ENCODE measurements at places on chromosomes 4 and X. TPM values are rescaled to one million over a fixed set of nuclear protein-coding genes. Genes with fewer than 3 reads are reported as not detected.

GRCh38 chr4:36006226-36006625 is 238.1 kb downstream of the ARAP2 start:
- no peak for DNase-seq

DNA sequence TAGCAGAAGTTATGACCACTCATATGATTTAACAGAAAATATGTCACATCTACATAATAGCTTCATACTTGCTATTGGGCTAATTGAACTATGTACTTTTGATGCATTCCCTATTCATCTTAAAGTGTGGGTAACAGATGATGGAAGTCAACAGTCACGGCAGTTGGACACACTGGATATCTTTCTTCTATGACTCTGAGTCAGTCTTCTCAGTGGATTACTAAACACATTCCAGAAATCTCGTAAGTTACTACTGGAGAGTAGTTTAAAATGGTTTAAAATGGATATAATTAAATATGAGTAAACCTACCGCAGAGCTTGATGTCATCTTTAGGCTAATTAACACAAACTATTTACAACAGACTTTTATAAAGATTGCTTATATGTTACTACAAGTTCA is 30.1 kb upstream of the CFAP299 start:
- DNase-seq = no peak

DNA sequence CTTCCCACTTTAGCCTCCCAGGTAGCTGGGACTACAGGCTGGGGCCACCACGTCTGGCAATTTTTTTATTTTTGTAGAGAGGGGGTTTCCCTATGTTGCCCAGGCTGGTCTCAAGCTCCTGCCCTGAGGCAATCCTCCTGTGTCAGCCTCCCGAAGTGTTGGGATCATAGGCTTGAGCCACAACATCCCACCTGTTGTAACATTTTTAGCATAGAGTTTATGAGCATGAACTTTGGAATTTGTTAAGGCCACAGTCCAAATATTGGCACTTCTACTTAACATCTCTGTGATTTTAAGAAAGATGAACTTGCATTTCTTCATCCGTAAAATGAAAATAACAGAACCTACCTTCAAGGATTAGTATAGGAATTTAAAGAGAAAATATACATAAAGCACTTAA is 445.6 kb downstream of the IQCM start:
- no peak for DNase-seq

- no peak for DNase-seq
Measured at GRCh38 chrX:35006361-35006760, 63.8 kb downstream of the FAM47B start.

The PRRG1 gene
- not detected for total RNA-seq

The FGFR3 gene
- total RNA-seq = not detected

The AFAP1 gene
- 13.6 TPM for total RNA-seq

All from activated naive CD8-positive, alpha-beta T cell treated with anti-CD3 and anti-CD28 coated beads for 36 hours (primary cell).